C1 segment of cervical spinal cord (tissue), 14 donors: ENCODE measurements at places on chromosomes 11 and 22.

- DNase-seq: no peak
Observed at GRCh38 chr22:46322711-46323110, 12.8 kb upstream of the TRMU start.

- no peak for DNase-seq
Observed at GRCh38 chr22:41367680-41368542, 13.8 kb upstream of the TEF start.

- no peak for DNase-seq
Observed at GRCh38 chr11:134008634-134009071, 51.9 kb upstream of the IGSF9B start.

- no peak for DNase-seq
Observed at GRCh38 chr11:4546878-4547277, 1.9 kb downstream of the OR52M1 start.

GRCh38 chr22:41638124-41638523 is 17.0 kb downstream of the XRCC6 start:
- no peak for DNase-seq

GRCh38 chr11:35671396-35672127 is 9.0 kb downstream of the TRIM44 start:
- no peak for DNase-seq
